CD4-positive, alpha-beta T cell treated with Interleukin-4 for 1 hour (primary cell): ENCODE measurements at places on chromosomes 1 and 21.

GRCh38 chr1:226485192-226485591 lies 63.4 kb upstream of the STUM start:
- no peak for DNase-seq

DNA sequence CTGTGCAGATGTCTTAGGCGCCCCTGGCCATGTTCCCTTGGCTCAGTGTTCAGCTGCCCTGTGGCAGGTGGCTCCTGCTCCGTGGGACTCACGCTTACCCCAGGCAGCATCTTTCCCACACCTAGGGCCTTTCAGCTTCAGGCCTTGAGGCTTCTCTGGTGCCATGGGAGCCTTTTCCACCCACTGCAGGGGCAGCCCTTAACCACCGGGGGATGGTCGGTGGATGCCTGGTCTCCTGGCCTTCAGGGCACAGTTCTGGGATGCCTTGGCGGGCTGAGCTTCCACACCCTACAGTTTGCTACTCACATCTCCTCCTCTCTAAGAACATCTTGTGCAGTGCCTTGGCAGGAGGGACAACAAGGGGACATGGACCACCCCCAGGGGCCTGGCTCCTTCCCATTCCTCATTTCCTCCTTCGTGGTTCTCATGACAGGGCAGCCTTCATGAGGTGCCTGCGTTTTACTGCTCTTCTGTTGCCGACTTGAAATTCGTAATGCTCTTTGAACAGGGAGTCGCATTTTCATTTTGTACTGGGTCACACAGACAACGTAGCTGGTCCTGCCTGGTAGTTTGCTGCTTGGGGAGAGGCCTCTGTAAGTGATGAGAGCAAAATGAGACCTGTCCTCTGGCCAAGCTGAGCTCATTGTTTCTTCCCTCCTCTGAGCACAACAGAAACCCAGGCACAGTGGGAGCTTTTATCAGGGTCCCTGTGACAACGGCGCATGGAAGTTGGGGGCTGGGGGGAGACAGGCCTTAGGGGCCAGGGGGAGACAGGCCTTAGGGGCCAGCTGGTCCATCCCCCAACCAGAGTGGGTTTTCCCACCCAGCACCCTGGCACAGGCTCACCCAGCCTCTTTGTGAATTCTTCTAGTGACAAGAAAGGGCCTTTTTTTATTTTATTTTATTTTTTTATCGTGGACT lies 62.0 kb upstream of the NEK2 start:
- DNase-seq: no peak

- DNase-seq: no peak
These were observed 9.5 kb upstream of the DUSP10 start for GRCh38 chr1:221751226-221751887.

DNA sequence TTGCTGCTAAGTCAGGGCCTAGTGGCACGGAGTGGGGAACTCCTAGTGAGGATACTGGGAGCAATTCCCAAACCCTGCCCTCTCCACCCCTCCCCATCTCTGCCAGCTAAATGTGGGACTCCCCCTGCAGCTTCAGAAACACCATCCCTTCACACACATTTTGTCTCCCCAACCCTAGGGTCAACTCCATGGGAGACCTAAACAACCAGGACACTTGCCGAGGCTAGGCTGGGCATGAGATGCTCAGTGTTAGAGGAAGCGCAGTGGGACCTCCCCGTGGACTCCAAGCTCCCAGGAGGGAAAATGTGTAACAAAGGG lies 1.5 kb downstream of the RNF186 start:
- DNase-seq: no peak

DNA sequence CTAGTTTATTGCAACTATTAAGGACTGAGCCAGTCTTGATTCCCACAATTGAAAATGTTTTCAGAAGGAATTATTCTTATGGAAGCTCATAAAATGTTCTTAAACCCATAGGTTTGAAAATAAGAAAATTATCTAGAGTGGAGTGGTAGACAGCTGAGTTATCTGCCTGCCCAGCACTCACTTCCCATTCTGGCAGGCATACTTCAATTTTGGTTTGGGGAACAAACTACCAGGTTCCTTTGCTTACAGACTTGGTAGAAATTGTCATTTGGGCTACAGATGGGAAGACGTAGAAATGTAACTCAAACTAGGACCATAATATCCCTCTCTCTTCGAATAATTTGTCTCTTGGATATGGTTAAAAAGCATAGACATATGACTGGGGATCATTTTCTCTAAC lies 18.4 kb downstream of the JUN start:
- DNase-seq: no peak

- peak; percentile 83 for DNase-seq
These were observed 1.9 kb downstream of the S100A11 start for GRCh38 chr1:152034654-152035538.

DNA sequence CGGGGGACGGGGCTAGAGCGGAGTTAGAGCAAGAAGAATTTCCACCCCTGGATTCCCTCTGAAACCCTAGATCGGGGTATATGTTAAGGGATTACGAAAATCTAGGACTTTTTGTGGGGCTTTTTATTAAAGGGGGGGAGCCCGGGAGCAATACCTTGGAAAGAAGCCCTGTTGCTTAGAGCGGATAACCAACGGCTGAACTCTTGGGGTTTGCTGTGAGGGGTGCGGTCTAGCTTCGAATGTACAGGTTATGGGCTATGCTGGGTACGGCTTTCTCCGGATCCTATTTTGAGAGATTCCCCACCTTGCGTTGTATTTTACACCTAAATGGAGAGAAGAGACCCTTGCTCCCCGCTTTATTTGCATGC lies 626 bp downstream of the DYRK3 start:
- DNase-seq: no peak

GRCh38 chr1:61261595-61261994 lies 179.2 kb downstream of the NFIA start:
- DNase-seq: no peak

DNA sequence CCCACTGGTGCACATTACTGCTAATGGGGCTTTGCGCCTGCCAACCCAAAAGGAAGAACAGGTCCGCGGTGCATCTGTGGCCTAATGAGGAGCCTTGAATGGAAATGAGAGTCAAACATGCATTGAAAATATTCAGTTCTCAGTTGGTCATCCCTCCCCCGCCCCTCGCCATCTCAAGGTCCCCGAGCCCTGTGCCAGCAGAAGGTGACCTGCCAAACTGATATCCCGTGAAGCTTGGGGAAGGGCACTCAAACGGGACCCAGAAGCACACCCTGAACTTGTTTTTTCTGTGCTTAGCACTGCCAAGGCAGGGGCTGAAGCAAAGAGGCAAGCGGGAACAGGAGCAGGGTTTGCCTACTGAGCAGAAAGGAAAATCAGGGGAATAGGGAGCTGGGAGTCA lies 67.9 kb upstream of the ZNF648 start:
- no peak for DNase-seq

- DNase-seq: no peak
These were observed 804.8 kb downstream of the USP25 start for GRCh38 chr21:16534408-16535101.

GRCh38 chr1:82836973-82837680 lies 1036.4 kb downstream of the ADGRL2 start:
- no peak for DNase-seq

- DNase-seq: peak; percentile 11
These were observed 12.7 kb downstream of the COL6A2 start for GRCh38 chr21:46110499-46111192.

- DNase-seq: no peak
These were observed 225.8 kb downstream of the PTPRU start for GRCh38 chr1:29462096-29462495.

DNA sequence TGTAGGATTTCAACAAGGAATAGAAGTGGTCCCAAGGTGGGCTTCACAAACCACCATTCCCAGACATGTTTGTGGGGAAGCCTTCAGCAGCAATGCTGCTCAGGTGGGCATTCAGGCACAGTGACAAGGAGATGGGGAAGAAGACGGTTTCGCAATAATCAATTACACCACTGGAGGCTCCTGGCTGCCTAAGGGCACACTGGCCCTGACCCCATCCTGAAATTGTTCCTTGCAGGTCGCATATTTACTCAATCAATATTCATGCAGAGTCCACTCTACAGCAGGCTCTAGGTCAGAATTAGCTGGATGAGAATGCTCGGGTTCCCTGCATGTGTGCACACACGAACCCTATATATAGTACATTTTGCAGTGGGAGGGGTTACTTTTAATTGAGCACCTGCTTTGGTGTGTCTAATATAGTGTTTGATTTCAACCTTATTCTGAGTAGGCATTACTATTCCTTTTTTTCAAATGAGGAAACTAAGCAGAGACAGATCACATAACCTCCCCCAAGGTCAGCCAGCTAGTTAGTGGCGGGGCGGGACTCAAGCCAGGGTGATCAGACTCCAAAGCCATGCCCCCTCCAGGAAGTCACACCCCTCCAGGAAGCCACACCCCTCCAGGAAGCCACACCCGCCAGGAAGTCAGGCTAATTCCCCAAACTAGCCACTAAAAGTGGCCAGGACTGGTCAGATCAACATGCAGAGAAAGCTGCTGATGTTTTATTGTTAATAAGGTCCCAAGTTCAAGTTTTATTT lies 106.5 kb downstream of the HLCS start:
- peak; percentile 75 for DNase-seq

DNA sequence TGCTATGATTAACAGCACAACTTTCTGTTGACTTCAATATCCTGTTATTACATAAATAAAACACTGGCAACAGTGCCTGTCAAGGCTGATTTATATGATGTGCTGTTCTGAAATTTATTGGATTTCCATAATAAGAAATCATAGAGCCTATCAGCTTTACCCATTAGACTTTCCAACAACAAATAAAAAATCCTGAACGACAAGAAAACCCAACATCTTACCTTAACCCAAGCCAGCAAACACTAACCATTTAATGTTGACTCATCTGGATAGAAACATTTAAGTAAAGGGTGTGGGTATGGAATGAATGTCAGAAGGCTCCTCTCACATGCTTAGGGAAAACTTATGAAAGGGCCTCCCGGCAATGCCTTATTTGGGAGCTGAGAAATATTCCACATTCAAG lies 165.1 kb downstream of the SLC45A1 start:
- DNase-seq: no peak

DNA sequence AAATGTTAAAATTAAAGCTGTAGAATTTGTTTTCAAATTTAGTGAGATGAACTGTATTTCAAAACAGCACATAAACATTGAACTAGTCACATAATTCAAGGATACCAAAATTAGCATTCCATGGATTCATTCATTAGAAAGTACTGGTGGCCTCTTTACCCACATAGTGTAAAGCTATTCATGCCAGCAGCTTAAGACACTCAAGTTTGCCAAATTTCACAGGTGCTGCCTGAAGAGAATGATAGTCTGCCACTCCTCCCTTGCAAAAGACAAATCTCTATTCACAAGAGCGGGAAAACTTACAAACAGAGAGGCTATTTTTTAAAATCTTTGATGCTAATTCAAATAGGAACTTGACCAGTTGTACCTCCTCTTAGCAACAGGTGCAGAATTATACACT lies 337.0 kb downstream of the BRINP3 start:
- DNase-seq: no peak

DNA sequence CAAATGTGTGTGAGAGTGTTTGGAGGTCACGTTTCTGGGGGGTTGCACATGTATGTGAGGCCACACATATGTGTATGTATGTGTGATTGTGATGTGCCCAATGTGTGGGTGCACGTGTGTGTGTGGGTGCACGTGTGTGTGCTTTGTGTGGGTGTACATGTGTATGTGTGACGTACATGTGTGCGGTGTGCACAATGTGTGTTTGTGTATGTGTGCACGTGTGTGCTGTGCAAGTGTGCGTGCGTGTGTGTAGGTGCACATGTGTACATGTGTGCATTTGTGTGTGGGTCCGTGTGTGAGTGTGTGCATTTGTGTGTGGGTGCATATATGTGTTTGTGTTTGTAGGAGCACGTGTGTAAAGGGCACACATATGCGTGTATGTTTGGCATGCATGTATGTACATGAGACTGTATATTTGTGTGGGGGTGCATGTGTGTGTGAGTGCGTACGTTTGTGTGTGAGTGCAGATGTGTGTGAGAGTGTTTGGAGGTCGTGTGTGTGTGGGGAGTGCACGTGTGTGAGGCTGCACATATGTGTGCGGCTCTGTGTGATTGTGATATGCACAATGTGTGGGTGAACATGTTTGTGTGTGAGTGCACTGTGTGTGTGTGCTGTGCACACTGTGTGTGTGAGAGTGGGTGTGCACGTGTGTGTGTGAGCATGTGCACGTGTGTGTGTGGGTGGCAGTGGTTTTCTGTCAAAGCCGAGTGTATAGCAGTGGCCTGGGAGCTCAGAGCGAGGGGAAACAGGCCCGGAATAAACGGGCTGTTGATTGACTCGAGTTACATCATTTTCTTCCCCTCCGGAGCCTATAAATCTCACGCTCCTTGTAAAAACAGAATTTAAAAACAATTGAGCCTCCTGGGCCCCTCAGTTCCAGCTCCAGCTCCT lies 132.7 kb upstream of the ARHGEF16 start:
- no peak for DNase-seq

- no peak for DNase-seq
These were observed 63.3 kb upstream of the ZC3H11B start for GRCh38 chr1:219676012-219676765.

GRCh38 chr1:7366286-7366954 lies 404.7 kb upstream of the VAMP3 start:
- no peak for DNase-seq

GRCh38 chr1:244111027-244111426 lies 59.9 kb downstream of the ZBTB18 start:
- DNase-seq: no peak

- DNase-seq: no peak
These were observed 304.1 kb downstream of the PBX1 start for GRCh38 chr1:164863056-164863455.

- no peak for DNase-seq
These were observed 170.2 kb downstream of the TNR start for GRCh38 chr1:175572932-175573868.
